ENCODE measurements at places on chromosomes 3 and 15.

DNA sequence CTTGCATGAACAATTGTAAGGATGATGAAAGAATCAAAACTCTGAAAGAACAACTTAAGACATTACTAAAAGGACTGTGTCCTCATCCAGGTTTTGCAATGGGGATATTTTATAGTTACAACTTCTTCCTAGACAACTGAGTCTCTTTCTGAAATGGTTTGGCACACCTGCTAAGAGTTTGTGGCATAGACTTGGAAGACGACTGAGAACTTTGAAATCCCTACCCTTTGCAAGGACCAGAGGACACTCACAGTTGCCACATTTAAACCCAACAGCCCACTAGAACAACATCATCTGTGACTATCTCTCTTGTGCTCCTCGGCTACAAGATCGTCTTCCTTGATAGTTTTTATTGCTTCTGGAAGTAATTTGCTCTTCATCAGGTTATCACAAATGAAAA lies 342.4 kb downstream of the RORA start:
- DNase-seq = no peak

DNA sequence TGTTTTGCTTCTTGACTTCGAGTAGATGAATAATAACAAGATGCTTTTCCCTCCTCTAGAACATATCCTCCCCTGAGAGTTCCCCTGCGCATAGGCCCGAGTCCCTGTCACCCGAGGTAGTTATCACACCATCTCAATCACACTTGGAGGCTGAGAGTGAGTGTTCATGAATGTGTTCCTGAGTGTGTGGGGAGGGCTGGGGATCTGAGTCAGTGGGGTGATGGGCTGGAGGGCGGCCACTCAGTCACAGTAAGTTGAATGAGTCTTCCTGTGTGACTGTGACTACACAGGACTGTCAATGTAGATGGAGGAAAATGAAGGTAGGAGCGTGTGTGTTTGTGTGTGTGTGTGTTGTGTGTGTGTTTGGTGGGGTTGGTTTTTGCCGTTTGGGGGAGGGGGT lies 71.0 kb downstream of the SETD5 start:
- DNase-seq = no peak

DNA sequence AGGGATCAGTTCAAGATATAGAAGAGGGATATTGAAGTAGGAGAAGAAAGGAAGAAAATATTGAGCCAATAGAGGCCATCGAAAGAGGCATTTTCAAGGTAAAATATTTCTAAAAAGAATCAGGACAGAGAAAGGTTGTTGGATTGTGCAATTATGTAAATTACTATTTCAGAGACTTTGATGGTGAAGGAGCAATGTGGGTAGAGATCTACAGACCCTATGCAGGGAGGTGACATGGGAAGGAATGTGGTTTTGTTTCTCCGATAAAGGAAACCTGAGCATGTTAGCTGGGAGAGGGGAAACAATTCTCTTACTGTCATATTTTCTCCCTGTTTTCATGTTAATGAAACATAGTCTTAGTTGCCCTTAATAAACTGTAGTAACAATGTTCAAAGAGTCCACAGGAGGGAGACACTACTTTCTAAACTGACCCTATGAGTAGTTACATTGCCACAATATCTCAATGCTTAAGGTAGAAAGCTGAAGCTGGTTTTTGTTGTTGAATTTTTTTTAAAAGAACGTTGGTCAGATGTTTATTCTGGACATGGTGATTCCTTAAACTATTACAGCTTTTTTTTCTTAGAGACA lies 133.3 kb downstream of the GRM7 start:
- no peak for DNase-seq

- peak; percentile 35 for DNase-seq
Measured at GRCh38 chr15:99305761-99306505, 54.7 kb downstream of the LRRC28 start.

DNA sequence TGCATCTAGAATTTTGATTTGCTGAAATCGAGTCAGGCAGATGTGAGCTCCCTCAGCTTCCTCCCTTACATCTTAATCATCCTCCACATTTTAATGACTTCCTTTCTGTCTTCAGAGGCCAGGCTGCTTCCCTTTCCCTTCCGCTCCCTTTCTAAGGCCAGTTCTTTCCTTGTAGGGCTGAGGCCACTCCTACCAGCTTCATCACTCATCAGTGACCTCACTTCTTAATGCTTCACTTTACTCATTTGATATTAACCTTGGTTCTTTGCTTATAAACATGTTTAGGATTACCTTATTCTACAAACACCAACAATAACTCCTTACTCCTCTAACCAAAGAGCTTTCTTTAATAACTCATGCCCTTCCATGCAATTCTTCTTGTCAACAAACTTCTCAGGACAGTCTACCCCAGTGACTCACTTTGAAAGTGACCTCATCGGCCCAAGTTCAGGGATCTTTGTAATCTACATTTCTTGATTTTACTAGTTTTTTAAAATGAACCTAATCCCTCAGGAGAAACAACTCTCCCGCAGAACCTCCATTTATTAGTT lies 23.9 kb downstream of the ILDR1 start:
- DNase-seq = no peak

DNA sequence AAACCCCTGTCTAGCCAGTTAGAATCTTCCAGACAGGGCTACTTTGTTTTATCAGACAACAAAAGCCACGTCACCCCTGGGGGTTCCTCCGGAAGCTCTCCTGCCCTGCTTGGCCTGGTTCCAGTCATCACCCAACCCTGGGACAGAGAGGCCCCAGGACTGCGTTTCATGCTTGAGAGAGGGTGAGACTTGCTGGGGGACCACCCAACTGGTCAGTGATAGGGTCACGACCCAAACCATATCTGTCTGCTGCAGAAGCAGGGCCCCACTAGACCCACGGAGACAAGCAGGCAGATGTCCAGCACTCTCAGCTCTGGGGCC lies 1.2 kb downstream of the NT5DC2 start:
- peak; percentile 10 for DNase-seq

DNA sequence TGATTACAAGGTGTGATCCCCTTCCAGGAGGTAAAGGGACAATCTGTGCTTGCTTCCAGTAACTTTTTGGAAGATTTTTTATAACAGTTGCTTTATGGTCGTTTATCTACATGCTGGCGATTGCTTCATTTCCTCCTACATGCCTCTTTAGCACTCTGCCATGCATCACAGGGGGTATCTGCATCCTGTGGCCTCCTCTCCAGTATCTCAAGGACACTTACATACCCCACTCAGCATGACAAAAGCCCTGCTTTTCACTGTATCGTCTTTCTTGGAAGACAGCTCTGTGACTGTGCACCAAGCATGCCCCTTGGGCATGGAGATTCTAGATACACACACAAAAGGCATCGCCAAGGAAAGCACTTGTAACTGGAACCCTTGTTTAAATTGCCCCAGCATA lies 25.3 kb downstream of the CAPN3 start:
- DNase-seq = no peak

DNA sequence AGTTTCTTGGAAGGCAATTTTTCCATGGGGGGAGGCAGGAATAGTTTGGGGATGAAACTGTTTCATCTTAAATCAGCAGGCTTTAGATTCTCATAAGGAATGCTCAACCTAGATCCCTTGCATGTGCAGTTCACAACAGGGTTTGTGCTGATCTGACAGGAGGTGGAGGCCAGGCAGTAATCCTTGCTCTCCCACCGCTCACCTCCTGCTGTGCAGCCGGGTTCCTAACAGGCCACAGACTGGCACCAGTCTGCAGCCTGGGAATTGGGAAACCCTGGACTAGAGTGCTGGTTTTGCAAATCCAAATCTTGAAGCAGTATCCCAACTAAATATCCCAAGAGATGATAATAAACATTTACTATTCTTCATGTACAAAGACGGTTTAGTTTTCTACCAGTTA lies 256.3 kb upstream of the TMCO5A start:
- no peak for DNase-seq

GRCh38 chr3:170555329-170555728 lies 30.5 kb downstream of the SLC7A14 start:
- DNase-seq = no peak

GRCh38 chr3:81442758-81443456 lies 318.5 kb downstream of the GBE1 start:
- DNase-seq = no peak

GRCh38 chr15:69943637-69944036 lies 154.1 kb downstream of the TLE3 start:
- DNase-seq = no peak

DNA sequence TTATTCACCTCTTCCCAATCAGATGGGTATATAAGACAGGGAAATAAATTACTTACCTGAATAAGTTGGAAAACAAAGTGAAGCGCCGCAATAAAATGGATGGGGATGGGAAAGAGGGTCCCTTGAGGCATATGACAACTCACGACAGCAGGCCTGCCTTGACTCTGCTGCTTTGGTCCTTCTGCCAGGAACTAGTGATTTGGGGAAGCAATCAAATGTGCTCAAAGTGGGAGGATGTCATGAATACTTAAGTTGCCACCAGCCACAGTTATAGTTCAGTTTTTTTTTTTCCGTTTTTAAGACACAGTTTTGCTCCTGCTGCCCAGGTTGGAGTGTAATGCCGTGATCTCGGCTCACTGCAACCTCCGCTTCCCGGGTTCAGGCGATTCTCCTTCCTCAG lies 4.6 kb downstream of the PARL start:
- DNase-seq = no peak

- no peak for DNase-seq
Measured at GRCh38 chr3:169545606-169546005, 117.9 kb downstream of the MECOM start.

All from NCI-H345 (cell line).